ENCODE measurements at places on chromosomes 13 and 19.

DNA sequence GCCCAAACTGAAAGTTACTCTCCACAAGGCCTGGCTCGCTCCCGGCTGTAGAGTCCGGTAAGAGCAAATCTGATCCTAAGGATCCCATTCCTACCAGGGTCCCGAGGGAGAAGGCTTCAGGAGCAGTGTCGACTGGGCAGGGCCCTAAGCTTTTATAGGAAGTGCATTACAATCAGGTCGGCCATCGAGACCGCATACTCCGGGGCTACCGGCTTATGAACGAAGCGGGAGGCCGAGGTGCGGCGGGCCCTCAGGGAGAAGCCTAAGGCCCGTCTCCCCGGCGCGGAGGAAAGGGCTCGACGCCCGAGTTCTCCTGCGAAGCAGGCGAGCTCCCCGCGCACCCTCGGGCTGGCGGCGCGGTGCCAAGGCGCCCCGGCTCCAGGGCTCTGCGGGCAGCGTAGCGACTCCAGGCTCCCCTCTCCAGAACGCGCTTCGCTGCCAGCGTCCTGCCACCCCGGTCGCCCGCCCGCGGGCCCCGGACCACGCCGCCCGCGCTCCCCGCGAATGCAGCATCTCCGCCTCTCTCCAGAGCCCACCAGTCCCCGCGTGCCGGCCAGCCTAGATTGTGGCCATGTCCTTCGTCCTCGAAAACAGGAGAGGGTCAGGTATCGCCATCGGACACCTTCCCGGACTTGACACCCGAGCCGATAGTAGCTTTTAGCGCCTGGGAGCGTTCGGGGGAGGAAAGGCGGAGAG, 1.4 kb downstream of the EFNB2 start:
- no peak for DNase-seq

DNA sequence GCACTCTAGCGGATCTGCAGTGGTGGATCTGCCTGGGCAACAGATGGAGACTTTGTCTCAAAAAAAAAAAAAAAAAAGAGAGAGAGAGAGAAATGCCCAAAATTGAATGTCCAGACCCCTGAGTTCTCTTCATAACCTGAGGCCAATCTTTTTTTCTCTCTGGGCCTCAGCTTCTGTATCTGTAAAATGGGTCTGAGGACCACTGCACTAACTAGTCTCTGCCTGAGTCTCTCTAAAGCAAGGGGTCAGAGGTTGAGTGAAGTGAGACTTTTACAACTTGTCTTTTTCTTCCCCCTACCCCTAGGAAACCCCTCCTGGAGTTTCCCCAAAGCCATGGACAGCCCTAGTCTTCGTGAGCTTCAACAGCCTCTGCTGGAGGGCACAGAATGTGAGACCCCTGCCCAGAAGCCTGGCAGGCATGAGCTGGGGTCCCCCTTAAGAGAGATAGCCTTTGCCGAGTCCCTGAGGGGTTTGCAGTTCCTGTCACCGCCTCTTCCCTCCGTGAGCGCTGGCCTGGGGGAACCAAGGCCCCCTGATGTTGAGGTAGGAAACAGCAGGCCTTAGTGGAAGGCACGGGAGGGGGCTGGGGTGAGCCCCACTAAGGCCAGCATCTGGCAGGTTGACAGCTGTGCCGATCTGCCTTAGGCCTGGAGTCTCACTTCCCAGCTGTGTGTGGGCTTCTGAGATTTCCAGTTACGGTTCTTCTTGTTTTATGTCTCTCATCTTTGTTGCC, 1.8 kb downstream of the TMEM91 start:
- DNase-seq = peak; percentile 28

DNA sequence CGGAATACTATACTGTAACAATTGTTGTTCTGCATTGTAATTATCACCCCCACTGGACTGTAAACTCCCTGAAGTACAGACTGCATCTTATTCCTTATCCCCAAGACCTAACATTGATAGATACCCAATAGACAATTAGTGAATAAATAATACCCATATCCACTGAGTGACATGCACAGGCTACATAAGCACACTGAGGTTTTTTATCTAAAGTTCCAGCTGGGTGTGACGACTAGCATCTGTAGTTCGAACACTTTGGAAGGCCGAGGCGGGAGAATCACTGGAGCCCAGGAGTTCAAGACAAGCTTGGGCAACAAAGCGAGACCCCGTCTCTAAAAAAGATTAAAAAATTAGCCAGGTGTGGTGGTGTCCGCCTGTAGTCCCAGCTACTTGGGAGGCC, 2.5 kb downstream of the KPNA3 start:
- DNase-seq = no peak

- DNase-seq = no peak
Measured at GRCh38 chr19:5289060-5289990, 51.3 kb downstream of the PTPRS start.

DNA sequence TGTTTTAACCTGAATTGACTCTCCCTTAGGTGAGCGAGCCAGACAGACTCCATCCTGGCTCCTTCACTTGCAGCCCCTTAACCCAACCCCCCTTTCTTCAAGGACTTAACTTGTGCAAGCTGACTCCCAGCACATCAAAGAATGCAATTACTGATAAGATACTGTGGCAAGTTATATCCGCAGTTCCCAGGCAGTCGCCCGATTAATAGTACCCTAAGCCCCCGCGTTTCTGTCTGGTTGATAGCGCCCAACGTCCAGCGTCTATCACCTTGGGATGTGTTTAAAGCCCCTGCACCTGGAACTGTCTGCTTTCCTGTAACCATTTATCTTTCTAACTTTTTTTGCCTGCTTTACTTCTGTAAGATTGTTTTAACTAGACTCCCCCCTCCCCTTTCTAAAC, 6.2 kb downstream of the HSD17B14 start:
- no peak for DNase-seq

- DNase-seq = no peak
Measured at GRCh38 chr19:35123573-35123972, 8.0 kb downstream of the FXYD3 start.

DNA sequence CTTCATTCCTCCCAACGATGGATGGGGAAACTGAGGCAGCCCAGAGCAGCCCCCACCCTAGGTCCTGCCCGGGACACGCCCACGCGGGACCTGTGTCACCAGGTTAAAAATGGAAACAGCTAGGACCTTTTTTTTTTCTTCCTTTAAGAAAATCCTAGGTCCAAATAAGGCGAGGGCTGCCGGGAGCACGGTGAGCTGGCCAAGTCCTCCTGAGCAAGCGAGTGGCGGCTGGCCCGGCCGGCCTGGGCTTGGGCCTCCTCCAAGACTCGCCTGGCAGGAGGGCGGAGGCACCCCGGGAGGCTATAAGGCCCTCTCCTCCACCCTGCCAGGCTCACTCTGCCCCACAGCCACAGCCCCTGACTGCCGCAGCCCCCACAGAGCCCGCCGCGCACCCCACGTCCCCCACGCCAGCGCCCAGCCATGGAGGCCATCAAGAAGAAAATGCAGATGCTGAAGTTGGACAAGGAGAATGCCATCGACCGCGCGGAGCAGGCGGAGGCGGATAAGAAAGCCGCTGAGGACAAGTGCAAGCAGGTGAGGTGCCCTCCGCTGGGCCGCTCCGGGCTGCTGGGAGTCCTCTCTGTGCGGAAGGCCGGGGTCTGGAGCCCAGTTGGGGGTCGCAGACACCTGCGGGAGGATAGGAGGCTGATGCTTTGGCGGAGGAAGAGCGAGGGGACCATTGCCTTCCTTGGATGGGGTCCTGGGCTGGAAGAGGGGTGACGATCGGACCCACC, 8.9 kb upstream of the TPM4 start:
- DNase-seq = no peak

- DNase-seq = no peak
Measured at GRCh38 chr13:111917086-111917485, 149.9 kb upstream of the SOX1 start.

- no peak for DNase-seq
Measured at GRCh38 chr13:41610404-41610803, 153.1 kb downstream of the RGCC start.

- DNase-seq = no peak
Measured at GRCh38 chr19:45184115-45184514, 5.5 kb downstream of the BLOC1S3 start.

GRCh38 chr13:67048084-67048820, 181.9 kb downstream of the PCDH9 start:
- DNase-seq = no peak

- no peak for DNase-seq
Measured at GRCh38 chr13:37409756-37410155, 188.8 kb downstream of the POSTN start.

- no peak for DNase-seq
Measured at GRCh38 chr19:22622901-22623840, 11.0 kb upstream of the ZNF492 start.

DNA sequence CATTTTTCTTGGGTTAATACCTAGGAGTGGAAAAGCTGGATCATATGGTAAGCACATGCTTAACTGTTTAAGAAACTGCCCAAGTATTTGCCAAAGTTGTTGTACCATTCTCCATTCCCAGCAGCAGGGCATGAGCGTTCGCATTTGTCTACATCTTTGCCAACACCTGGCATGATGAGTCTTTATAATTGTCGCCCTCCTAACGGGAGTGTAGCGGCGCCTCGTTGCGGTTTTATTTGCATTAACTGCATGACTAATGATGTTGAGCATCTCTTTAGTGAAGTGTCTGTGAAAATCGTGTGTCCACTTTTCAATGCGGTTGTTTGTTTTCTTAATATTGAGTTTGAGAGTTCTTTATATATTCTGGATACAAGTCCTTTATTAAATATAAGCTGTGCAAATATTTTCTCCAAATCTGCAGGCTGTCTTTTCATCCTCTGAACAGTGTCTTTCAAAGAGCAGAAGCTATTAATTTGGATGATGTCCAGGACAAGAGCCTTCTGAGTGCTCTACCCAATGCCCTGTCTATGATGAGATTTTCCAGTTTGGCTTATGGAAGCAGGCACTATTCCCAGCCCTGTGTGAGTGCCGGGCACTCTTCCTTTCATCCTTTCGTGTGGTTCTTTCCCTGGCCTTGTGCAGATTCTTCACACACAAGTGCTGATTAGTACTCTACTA, 202.0 kb downstream of the FOXO1 start:
- DNase-seq = no peak

GRCh38 chr13:106052200-106052767, 483.2 kb downstream of the EFNB2 start:
- DNase-seq = no peak

GRCh38 chr19:11096210-11096841, 7.1 kb downstream of the LDLR start:
- DNase-seq = peak; percentile 50

GRCh38 chr13:41880966-41881365, 79.9 kb downstream of the VWA8 start:
- DNase-seq = no peak

- no peak for DNase-seq
Measured at GRCh38 chr13:46484561-46484960, 68.4 kb upstream of the LRCH1 start.

Measured in CD4-positive, alpha-beta T cell treated with Interleukin-1 beta for 1 hour (primary cell).